ENCODE measurements at places on chromosomes 6 and 20.

DNA sequence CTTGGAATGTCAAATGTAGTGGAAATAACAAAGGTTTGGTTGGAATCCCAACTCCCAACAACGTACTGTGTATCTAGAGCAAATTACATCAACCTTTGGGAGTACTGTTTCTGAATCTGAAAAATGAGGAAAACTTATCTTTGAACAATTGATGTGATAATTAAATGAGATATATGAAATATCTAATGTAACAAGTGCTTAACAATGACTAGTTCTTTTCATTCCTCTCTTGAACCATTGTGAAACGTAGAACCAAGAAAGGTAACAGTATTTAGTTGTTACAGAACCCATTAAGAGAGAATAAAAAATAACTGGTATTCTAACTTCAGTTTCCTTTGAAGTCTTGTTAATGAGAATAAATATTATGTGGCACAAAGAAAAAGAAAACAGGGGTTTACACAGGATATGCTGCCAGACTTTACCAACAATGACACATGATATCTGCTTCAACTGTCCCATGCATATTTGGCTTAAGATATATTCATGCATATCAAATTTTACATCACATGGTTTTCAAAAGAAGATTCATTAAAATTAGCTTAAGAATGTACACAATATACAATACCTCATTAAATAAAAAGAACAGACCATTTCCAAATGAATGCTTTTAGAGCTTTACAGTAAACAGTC, 111.8 kb downstream of the ATG5 start:
- DNase-seq: no peak

DNA sequence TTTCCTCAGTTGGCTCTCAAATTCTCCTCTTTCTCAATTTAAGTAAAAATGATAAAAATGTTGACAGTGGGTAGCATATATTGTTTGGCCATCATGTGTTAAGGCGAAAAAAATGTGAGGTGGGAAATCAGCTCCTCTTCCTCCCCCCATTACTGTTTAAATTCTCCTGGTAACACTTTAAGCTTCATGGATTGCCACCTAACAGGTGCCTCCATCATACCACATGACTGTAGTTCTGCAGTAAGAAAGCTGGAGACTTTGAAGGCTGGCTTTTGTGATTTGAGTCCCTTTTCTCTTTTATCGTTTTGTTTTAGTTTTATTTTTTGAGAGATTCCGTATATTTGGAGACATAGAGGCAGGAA, 1.2 kb downstream of the ZFAND3 start:
- no peak for DNase-seq

GRCh38 chr6:24831771-24832716, 33.3 kb upstream of the ARMH2 start:
- DNase-seq: no peak

GRCh38 chr6:156507656-156508055, 269.5 kb upstream of the ARID1B start:
- no peak for DNase-seq

GRCh38 chr6:71011871-71012371, 55.1 kb upstream of the B3GAT2 start:
- DNase-seq: no peak

Data from stimulated activated CD4-positive, alpha-beta T cell treated with anti-CD3 and anti-CD28 coated beads, TNF-alpha, amount 100 ng/mL, for 1 hour (primary cell).